ENCODE measurements at places on chromosomes 2 and 18.

GRCh38 chr18:48792611-48793380 lies 158.0 kb downstream of the SMAD7 start:
- peak; percentile 7 for DNase-seq

- no peak for DNase-seq
Observed at GRCh38 chr18:37453752-37454151, 111.8 kb downstream of the CELF4 start.

- DNase-seq = no peak
Observed at GRCh38 chr2:174979996-174980395, 25.2 kb downstream of the CHN1 start.

DNA sequence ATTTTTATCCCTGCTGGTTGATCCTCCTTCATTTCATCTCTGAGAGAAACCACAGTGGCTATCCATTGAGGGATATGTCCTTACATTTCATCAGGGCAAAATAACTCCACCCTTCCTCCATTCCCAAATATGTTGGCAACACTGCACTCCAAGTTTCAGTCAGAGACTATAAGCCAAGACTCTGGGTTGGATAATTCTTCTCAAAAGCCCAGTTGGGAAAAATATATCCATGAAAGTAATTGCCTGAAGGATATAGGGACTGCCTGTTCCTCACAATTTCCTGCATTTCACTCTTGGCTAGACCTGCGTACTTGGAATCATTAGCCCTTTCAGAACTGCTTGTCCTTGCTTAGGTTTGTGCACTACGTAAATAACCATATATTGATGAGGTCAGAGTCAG lies 27.9 kb upstream of the EPB41L3 start:
- no peak for DNase-seq

GRCh38 chr18:63550068-63550467 lies 7.9 kb downstream of the SERPINB12 start:
- no peak for DNase-seq

GRCh38 chr2:129302106-129302505 lies 677.4 kb upstream of the RAB6C start:
- no peak for DNase-seq

- no peak for DNase-seq
Observed at GRCh38 chr2:216679658-216680024, 15.7 kb downstream of the IGFBP5 start.

Data from breast epithelium (tissue), 4 donors.